ENCODE measurements at places on chromosomes 2 and 18.

DNA sequence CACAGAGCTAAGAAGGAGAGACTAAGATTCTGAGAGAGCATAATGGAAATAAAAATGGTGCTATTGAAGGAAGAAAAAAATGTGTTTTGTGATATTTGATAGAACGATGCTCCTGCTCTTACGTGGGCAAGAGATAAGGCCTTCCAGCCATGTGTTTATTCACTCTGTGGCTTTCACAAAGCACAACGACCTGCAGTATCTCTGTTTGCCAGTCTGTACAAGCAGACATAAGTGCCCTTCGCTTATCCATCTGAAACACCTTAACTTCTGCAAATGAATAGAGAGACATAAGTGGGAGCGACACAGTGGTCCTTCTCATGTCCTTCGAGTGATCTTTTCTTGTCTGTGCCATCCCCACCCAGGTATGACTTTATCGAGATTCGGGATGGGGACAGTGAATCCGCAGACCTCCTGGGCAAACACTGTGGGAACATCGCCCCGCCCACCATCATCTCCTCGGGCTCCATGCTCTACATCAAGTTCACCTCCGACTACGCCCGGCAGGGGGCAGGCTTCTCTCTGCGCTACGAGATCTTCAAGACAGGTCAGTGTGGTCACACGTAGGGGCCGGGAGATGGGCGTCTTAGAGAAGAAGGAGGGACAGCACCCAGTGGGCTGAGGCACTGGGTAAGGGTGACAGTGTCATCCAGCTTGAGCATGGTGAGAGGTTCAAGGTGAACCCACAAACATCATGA lies 33.7 kb downstream of the NRP2 start:
- no peak for DNase-seq

GRCh38 chr2:223300326-223300725 lies 248.3 kb downstream of the KCNE4 start:
- no peak for DNase-seq

- no peak for DNase-seq
Measured at GRCh38 chr2:45024600-45025291, 15.5 kb upstream of the SIX2 start.

GRCh38 chr2:195486987-195487644 lies 169.9 kb upstream of the SLC39A10 start:
- DNase-seq, result no peak

- DNase-seq, result no peak
Measured at GRCh38 chr2:226985583-226985946, 149.7 kb downstream of the RHBDD1 start.

DNA sequence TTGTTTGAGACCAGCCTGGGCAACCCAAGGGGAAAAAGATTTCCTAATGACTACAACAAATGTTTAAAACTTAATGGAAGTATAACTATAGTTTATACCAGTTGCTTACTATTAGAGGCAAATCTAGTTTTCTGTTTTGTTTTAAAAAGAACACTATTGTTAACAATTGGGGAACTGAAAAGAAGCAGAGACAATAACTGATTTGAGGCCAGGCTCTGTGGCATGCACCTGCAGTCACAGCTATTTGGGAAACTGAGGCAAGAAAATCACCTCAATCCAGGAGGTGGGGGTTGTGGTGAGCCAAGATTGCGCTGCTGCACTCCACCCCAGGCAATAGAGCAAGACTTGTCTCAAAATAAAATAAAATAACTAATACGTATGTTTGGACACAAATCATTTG lies 28.2 kb upstream of the USP34 start:
- DNase-seq, result no peak

DNA sequence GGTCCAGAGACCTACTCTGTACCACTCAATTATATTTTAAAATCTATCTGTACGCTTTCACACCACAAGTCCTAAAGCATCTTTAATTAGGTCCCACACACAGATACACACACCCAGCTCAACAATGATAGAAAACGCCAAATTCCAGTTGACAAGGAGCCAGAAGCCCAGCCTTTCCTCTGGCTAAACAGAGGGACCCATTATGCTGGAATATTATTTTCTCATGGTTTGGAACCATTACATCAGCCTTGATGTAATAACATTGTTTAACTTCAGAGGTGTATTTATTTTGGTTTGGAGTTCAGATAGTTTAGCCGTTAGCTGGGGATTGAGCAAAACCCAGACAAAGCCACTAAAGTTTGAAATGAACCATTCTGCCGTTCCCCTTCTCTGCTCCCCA lies 14.0 kb upstream of the INHBB start:
- DNase-seq, result no peak

GRCh38 chr2:107809835-107810234 lies 16.9 kb upstream of the RGPD4 start:
- DNase-seq, result peak; percentile 93

GRCh38 chr2:173990970-173991819 lies 26.0 kb upstream of the SP3 start:
- peak; percentile 65 for DNase-seq

DNA sequence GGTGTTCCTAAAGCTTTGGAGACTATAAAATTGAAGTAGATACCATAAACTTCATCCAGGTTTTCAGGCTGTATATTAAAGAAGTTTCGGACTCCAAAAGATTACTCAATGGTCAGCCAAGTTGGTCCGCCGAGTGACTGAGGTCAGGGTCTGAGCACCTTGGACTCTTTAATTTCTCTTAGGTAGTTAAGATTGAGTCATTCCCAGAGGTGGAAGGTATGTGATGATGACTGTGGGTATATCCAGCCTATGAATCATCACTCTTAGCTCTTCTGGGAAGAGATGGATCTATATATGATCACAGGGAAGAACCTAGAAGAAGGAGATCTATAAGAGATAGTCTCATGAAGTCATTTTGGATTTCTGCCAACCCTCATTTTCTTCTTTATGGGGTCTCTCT lies 3.3 kb downstream of the ITGA6 start:
- no peak for DNase-seq

GRCh38 chr2:219460424-219460926 lies 25.8 kb downstream of the SPEG start:
- no peak for DNase-seq

DNA sequence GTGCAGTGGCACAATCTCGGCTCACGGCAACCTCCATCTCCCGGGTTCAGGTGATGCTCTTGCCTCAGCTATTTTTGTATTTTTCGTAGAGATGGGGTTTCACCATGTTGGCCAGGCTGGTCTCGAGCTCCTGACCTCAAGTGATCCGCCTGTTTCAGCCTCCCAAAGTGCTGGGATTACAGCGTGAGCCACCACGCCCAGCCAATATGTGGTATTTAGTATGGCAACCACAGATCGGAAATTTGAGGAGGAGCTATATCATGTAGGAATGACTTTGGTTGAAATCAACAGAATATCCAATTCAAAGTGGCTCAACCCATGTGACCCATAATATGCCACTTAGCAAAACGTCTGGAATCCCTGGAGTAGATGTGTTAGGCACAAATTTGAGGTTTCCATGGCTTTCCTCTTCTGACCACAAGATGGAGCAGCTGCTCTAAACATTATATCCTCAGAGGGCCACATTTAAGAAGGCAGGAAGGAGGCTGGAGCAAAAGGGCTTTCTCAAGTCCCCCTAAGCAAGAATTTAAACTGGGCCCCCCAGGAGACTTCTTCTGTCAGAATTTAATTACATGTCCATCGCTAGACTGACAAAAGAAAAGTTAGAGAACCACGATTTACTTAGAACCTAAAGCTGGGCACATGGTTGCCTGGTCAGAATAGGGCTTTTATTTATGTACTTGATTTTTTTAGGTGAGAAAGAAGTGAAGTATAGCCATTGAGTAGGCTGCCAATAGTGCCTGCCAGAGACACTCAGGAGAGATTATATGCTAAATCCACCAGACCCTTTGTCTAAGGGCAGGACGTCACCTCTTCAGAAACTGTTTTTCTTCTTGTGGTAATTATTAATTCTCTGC lies 49.6 kb upstream of the ITSN2 start:
- DNase-seq, result peak; percentile 46

- no peak for DNase-seq
Measured at GRCh38 chr2:26805241-26805676, 19.4 kb downstream of the CENPA start.

- no peak for DNase-seq
Measured at GRCh38 chr2:237441605-237442274, 27.8 kb upstream of the COL6A3 start.

- no peak for DNase-seq
Measured at GRCh38 chr2:36356990-36357846, 1.6 kb downstream of the CRIM1 start.

GRCh38 chr18:32769586-32770053 lies 3.2 kb downstream of the KLHL14 start:
- DNase-seq, result no peak

DNA sequence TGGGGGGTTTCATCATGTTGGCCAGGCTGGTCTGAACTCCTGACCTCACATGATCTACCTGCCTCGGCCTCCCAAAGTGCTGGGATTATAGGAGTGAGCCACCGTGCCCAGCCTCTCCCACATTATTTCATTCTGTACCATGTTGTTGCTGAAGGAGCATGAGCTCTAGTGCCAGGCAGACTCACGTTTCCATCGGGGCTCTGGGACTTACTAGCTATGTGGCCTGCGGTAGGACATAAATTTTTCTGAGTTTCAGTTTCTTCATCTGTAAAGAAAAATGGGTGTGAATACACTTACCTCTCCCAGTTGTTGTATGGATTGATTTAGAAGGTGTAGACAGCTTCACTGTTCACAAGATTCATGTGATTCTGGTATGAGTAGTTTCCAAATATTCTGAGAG lies 30.8 kb upstream of the CCL20 start:
- no peak for DNase-seq

DNA sequence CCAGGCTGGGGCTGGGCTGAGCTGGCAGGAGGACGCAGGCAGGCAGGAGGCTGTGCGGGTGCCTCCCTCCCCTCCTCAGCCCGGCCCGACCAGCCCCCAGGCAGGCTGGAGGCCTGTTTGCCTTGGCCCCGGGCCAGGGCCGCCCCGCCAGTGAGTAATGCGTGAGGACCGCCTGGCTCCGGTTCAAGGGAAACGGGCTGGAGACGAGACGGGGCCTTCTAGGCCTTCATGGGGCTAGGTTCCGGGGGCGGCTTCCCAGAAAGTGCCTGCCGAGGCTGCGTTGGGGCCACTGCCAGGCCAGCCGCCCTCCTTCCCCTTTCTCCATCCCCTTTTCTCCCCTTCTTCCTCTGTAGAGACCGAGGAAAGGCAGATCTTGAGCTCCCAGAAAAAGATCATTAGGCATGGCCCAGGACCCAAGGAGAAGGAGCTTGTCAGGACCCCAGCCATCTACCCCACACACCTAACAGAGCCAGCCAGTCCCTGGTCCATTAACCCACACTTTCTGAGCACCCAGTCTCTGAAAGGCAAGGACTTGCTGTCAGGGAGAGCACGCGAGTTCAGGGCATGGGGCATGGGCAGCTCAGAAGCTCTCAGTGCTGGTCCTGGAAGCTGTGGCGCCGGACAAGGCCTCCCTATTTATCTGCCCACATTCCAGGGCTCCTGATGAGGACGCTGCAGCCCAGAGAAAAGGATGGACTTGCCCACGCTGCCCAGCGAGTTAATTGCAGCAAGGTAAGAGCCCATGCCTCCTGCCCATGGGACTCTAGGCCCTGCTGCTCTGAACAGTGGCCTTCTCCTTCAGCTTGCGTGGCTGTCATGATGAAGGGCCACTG lies 48.5 kb downstream of the SMAD7 start:
- DNase-seq, result peak; percentile 90

GRCh38 chr2:148853458-148853857 lies 21.6 kb upstream of the KIF5C start:
- no peak for DNase-seq

DNA sequence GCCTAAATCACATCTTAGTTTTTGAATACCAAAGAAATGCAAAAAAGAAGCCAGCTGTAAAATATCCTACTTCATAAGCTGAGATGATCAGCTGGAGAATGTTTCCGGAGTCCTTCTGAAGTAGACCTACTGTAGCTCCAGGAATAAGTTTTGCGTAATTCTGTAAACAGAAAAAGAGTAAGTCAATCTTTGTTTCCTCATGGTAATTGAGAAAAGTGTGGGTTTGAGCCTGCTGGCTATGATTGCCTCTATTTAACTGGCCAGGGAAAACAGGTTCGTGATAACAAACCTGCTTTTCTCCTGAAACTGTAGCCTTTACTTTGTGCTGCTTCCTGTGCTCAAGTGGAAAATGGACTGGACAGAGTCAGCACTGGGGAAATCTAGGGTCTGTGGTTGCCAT lies 58.2 kb downstream of the ITGB6 start:
- no peak for DNase-seq

GRCh38 chr2:215435280-215435869 lies 493 bp downstream of the FN1 start:
- DNase-seq, result peak; percentile 21

- no peak for DNase-seq
Measured at GRCh38 chr2:2232167-2232566, 98.9 kb downstream of the MYT1L start.

DNA sequence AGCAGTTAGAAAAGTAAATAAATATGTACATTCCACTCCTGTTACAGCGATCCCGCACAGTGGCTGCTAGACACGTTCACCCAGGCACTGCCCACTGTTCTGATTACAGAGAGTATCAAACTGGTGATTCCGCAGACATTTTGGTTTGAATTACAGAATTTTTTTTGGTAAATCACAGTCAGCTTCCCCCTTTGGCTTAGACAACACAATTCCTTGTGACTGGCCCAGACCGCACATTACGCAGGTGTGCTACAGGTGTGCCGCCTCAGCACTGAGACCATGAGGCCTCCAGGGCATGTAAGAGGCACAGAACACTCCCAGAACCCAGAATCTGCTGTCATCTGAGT lies 112.3 kb downstream of the PXDN start:
- DNase-seq, result no peak

Data from NCI-H1105 (cell line).